ENCODE measurements at places on chromosomes 12 and 14.

DNA sequence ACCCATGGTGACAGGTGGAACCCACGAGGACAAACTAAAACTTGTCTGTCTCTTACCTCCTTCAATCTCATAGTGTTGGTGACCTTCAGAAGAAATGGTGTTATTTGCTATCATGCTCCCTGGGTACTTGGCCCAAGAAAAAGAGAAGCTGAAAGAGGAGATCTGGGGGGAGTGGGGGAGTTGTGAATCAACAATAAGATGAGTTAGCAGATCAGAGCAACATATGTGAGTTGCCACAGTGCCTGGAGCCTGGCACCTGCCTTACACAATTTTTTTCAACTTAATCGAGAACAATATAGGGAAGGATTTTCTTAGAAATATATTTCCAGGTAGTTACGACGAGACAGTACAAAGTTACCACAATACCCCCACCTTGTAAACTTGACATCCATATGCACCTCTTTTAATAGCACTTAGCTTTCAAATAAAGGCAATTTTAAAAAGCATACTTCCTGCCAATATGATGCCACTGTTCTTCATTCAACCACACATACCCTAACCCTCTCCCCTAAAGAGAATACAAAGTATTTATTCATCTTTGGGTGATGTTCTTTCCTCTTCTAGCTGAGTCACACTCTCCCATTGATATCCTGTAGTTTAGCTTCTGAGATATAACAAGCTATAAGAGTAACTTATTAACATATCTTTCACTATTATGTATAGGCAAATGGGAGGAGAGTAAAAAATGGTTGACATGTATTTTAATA, 424.1 kb upstream of the OR4E1 start:
- DNase-seq = no peak

- DNase-seq = no peak
Observed at GRCh38 chr14:103748534-103748857, 32.9 kb downstream of the ZFYVE21 start.

- DNase-seq = no peak
Observed at GRCh38 chr12:3631759-3632158, 121.2 kb downstream of the CRACR2A start.

DNA sequence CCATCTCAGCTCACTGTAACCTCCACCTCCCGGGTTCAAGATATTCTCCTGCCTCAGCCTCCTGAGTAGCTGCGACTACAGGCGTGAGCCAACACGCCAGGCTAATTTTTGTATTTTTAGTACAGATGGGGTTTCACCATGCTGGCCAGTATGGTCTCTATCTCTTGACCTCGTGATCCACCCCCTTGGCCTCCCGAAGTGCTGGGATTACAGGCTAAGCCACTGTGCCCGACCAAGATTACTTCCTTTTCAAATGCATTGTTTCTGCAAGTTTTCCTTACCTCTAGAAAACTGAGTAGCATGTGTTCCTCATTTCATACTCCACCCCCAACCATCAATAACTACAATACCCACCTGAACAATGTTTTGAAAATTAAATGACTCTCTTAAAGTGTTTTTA, 13.1 kb downstream of the ARF6 start:
- no peak for DNase-seq

DNA sequence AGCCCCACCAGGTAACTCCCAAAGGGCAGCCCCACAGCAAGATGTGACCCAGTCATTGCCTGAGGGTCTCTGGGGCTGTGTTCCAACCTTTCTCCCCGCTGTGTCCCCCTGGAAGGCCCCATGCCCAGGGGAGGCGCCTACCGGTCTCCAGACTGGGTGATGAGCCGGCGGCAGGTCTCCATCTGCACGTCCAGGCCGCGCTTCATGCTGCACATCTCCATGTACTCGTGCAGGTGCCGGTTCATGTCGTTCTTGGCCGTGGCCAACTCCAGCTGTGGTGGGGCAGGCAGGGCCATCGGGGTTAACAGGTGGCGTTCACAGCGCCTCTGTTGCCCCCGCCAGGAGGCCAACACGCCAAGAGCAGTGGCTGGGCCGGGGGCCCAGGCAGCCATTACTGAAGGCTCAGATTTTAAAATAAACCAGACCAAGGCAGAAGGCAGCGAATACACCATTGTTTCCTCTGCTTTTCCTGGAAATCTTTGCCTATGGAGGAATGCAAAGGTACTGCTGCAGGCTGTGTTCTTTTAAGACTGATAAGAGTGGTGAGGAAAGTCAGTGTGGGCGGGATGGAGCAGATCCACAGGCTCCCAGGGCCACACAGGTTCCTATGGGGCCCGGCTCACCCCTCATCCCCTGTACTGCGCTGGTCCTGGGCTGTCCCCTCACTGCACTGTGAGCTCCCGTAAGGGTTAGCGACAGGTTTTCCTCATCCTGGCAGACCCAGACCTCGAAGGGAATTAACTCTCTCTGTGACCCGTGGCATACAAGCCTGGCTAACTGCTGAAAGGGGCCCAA, 7.3 kb downstream of the GAPDH start:
- DNase-seq = no peak

- no peak for DNase-seq
Observed at GRCh38 chr12:56257491-56258067, 605 bp downstream of the ANKRD52 start.

- DNase-seq = no peak
Observed at GRCh38 chr12:102438047-102438826, 42.1 kb downstream of the IGF1 start.

- DNase-seq = no peak
Observed at GRCh38 chr12:47272412-47273190, 192.8 kb upstream of the AMIGO2 start.

DNA sequence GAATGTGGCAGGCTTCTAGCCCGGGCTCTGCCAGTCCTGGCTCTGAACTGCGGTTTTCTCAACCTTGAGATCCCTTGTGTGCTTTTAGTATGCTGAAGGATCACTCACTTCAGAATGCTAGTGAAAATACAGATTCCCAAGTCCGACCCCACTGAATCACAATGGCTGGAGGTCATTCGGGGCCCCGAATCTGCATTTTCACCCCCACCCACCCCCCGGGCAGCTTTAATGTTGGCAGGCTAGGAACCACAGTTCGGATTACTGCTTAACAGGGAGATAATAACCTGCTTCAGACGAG, 573 bp upstream of the SUSD6 start:
- no peak for DNase-seq

GRCh38 chr12:42426746-42427145, 100.8 kb downstream of the PPHLN1 start:
- DNase-seq = no peak

- no peak for DNase-seq
Observed at GRCh38 chr12:110687396-110688169, 1.3 kb downstream of the HVCN1 start.

- DNase-seq = no peak
Observed at GRCh38 chr14:70655110-70655826, 13.6 kb downstream of the TTC9 start.

DNA sequence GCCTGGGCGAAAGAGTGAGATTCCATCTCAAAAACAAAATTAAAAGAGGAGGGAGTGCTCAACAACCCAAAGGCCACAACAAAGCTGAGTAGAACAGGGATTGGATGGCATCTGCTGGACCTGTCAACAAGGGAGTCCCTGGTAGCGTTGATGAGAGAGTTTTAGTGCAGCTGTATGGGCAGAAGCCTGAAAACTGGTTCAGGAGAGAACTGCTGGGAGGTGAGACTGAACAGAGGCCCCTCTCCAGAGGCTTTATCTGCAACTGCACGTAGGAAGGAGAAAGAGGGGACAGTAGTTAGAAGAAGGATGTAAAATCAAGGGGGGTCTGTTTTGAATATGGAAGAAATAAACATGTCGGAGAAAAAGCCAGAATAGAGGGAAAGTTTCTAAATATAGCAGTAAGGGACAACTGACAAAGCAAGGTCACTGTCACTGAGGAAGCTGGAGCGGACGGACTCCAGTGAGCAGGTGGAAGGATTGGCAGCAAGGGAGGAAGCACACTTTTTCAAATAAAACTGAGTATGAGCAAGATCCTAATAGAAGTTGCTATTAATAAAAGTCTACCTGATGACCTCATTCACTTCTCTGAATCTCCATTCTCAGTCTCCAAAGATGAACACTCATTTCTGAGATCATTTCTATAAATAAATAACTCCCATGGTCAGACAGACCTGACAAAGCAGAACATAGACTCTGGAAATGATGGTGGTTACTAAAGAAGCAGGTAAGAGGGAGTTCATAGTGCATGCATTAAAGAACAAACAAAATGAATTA, 11.8 kb upstream of the ATF1 start:
- no peak for DNase-seq

- DNase-seq = no peak
Observed at GRCh38 chr14:68558096-68558495, 234.8 kb downstream of the ZFP36L1 start.

GRCh38 chr14:24937300-24937699, 112.6 kb downstream of the STXBP6 start:
- DNase-seq = no peak

DNA sequence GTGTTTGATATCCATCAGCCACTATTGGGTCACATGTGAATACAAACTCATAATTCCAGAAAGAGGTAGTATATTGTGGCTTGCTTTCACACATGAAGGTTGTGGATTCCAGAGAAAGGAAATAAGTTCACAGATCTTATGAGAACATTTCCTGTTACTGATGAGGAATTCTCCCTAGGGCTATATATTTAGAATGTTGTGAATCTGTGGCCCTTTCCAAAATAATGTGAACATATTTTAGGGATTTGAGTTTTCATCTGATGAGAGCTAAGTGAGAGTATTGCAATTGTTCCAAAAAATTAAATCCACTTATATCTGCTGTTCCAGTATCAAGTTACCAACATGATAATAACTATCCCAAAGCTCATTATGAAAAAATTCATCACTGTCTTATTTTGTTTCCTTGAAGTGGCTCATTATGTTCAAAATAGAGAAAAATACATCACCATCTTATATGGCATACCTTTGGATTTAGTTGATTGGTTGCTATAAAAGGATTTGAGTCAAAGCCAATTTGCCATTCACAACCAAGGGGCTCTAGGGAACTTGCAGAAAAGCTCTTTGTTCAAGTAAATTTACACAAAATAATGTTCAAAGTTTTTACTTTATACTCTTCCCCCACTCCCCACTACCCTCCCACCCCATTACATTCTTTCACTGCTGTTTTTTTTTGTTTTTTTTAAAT, 76.3 kb downstream of the MYRFL start:
- no peak for DNase-seq

DNA sequence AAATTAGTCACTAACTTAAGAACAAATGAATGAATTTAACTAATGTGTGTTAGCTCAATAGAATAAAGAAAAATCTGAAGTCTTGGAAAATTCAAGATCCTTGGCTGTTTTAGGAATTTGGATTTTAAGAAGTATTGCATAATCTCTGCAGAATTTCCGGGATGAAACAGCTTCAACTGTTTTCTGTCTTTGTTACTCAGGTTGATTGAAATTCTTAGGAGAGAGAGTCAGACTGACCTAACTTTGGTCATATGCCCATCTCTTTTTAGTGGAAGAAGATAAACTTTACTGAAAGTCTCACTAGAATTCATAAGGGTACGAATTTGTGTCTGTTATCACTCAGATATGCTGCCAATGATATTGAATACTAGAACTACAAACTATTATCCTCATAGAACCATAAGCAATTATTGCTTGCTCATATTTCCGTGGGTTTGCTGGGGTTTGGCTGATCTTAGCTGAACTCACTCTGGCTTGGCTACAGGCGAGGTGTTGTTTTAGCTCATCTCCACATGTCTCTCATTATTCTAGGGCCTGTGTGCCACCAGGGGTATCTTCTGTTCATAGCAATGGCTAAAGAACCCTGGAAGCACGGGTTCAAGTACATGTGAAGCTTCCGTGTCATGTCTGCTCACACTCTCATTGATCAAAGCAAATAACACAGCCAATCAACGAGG, 257.4 kb upstream of the NOVA1 start:
- no peak for DNase-seq

DNA sequence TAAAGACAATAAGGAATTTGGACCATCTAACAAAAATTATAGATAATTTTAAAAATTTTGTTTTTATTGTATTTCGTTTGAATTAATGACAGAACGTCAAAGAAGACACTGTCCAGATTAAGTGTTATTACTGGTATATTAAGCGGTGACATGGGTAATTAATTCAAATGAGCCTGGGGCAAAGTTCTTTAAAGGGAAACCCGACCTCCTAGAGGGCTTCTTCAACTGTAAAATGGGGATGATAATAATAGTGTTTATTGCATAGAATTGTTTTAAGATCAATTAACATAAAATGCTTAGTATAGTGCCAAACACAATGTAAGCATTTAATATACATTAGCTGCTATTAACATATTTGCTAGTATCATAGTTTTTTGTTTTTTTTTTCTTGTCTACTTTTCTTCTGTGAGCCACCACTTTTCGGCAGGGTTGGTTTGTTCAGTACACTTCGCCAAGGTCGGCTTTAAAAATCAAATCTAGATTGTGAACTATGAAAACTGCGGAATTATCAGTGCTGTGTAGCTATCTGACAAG, 514 bp upstream of the LARP4 start:
- DNase-seq = no peak

GRCh38 chr12:86435053-86435452, 178.9 kb upstream of the MGAT4C start:
- no peak for DNase-seq

GRCh38 chr12:75564398-75564797, 53.0 kb upstream of the KRR1 start:
- DNase-seq = no peak

GRCh38 chr14:102935756-102936155, 13.3 kb downstream of the AMN start:
- no peak for DNase-seq

DNA sequence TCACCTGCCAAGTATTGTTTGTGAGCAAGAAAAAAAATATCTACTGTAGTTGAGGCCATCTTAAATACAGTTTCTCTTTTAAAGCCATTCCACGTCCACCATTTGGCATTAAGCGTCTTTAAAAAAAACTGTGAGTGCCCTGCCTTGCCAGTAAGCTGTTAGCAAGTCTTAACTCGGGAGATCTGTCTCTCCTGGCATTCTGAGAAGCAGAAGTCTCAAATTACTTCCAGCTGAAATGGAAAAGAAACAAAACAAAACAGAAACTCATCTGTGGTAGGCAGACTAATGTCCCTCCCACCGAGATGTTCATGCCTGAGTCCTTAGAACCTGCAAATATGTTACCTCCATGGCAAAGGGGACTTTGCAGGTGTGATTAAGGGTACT, 126.2 kb downstream of the CRADD start:
- no peak for DNase-seq

- no peak for DNase-seq
Observed at GRCh38 chr12:22353615-22354325, 19.3 kb upstream of the ST8SIA1 start.

GRCh38 chr12:127416796-127417195, 850.2 kb upstream of the TMEM132C start:
- DNase-seq = no peak

DNA sequence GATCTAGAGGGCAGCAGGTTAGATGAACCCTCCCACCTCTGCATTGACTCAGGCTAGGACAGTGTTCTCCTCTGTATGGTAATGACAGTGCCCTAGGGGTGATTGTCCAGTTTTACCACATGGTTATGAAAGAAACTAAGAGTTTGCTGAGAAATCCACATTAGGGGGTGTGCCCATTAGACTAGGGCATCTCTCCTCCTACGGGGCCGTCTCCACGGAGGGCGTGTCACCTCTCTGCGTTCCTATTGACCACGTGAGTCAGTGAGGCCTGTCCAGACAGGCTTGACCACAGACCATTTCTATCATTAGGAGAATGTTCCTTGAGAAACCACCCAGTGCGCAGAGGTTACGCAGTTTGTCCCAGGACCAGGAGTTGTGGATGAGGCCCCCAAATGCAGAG, 8.3 kb downstream of the MVK start:
- no peak for DNase-seq
